ENCODE measurements at places on chromosomes 1 and 21. TPM values are rescaled to one million over a fixed set of nuclear protein-coding genes. Genes with fewer than 3 reads are reported as not detected.
A peak's percentile ranks its signal among the peaks of the same experiment; 100 is the strongest.

COL6A2 gene
- 8.5 TPM for total RNA-seq

GRCh38 chr1:91730801-91731732 lies 154.9 kb downstream of the TGFBR3 start:
- no peak for ATAC-seq

DNA sequence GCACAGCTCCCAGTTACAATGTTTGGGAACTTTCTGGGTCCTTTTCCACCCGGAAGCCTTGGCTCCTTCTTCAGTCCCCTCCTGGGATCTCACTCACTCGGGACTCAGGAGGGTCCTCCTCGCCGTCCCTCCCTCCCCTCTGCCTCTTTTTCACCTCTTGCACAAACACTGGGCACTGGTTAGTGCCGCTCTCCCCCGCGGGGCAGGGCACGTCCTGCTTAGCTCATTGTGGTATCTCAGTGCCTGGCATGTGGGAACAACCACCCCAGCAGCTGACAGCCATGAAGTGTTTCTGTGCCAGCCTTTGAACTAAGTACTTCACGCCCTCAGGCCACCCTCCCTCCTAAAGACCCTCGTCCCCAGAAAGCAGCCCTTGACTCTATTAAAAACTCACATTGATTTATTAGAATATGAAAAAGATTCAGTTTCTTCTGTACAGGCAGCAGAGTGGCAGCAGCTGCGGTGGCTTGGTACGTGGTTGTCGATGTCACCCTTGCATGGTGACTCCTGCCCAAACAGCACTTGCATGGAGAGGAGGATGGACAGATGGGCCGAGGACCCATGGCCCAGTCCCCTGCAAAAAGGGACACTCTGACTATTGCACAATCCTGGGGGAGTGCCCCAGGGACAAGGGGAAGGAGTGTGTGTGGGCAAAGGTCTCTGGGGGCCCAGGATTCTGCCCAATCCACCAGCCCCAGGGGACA lies 56.3 kb downstream of the SLC9A1 start:
- ATAC-seq = no peak

DNA sequence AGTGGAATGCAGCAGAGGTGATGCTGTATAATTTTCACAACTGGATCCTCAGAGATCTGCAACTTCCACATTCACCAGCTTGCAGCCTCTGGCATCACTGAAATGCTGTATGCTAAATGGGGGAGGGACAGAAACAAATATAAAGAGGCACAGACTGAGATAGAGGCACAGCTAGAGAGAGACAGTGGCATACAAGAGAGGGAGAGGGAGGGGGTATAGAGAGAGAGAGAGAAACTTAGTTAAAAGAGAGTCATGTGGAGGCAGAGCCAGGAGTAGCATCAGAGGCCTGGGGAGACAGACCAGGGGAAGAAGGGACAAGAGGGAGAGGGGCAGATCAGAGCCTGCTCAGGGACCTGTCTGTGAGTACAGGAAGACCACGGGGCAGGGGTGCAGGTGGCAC lies 84.5 kb upstream of the GRIK3 start:
- no peak for ATAC-seq

LHX8 gene
- 0.23 TPM for total RNA-seq

FMO5 gene
- 4.1 TPM for total RNA-seq

GRCh38 chr1:15633756-15634420 lies 16.6 kb downstream of the DDI2 start:
- no peak for ATAC-seq

DNA sequence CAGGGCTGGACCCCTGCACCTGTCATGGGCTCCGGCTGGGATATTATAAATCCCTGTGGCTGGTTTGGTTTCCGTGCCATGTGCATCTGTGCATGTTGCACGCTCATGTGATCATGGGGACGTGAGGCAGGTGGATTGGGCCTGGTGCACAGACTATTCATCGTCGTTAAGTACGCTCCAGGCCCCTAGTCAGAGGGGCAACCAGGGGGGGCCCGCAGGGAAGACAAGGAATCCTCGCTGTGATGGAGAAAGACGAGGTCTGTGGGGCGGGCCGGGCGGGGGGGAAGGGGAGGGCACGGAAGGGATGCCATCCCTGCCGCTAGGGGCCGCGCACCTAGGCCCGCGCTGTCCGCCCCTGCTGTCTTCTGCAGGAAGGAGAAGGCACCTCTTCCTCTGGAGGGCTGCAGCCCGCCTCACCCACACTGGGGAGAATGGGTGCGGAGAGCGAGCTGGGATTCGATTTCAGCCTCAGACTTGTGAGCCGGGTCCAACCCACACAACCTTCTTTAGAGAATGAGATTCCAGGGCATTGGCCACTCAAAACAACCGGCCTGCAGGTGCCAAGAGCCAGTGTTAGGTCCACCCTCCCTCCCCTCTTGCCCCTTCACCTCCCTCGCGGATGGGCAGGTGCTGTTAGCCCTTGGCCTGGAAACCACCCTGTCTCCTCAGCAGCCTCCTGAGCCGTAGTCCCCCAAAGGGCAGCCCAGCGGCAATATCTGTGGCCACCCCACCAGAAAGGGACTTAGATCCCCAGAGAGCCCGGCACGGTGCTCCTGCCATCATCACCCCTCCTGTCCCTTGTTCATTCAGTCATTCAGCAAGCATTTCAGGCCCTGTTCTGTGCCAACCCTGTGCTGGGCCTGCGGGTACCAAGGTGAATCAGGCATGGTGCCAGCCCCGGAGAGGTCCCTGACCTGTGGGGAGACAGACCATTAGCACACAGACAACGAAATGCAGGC lies 950 bp upstream of the LRP8 start:
- peak; percentile 1 for ATAC-seq

TSPEAR gene
- total RNA-seq = 0.31 TPM

DNA sequence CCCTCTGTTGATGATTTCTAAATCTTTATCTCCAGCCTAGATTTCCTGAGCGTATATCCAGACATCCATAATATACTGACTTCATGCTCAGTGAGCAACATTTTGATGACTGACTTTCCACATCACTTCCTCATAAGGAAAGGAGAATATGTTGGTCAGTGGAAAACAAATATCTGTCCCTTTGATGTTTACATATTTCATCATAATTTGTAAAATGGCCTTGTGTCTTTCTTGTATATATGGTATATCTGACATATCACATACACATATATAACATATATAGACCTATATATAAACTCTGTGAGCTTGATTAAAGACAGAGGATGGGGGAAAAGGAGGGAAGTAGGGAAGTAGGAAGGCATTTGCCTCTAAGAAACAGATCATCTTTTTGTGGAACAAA lies 18.6 kb downstream of the ZBTB8A start:
- no peak for ATAC-seq

DNA sequence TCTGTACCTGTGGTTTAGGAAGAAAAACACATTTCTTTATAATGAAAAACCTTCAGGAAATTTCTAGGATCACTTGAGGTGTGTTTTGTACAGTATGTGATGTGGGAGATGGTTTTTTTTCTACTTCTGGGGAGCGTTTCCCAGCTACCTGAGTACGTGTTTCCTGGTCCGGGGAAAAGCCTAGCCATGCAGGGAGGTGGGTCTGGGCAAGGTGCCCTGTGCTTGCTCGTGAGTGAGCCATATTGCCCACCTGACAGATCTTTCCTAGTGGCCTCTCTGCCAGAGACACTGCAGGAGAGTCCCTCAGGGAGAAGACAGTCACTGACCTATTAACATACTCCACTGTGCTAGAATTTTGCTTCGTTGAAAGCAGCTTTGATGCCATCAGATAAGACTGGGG lies 41.3 kb downstream of the TRPM2 start:
- no peak for ATAC-seq

DNA sequence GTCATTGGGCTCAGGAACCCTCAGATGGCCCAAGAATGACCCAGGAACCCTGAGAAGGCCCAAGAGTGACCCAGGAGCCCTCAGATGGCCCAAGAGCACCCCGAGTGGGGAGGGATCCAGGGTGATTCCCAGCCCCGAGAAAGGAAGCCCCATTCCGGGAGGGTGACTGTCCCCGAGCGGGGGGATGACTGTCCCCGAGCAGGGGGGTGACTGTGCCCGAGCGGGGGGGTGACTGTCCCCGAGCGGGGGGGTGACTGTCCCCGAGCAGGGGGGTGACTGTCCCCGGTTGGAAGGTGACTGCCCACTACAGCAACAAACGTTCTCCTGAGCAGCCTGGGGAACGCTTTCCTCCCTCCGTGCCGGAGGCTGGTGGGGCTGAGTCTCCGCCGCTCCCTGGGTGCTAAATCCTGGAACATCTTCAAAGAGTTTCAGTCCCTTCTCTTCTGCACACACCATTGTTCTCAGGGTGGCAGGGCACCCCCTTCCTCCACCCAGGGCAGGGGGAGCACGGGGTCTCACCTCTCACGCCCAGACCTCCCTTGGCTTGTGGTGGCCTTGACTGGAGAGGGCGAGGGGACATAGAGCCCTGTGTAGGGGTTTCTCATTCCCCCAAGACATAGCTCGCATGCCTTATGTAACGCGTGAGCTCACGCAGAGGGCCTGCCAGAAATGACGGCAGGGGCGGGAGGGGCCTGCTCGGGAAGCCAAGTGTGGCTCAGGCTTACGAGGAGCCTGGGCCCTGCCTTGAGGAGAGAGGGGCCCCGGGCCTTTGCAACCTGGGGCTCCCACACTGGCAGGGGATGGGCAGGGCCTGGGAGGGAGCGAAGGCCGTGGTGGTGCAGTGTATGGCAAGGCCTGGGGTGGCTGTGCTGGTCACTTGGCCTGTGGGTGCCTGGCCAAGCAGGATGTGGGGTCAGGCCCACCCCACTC lies 14.3 kb upstream of the SKI start:
- peak; percentile 44 for ATAC-seq

PARS2 gene
- 8.8 TPM for total RNA-seq
